Stimulated activated CD8-positive, alpha-beta memory T cell treated with anti-CD3 and anti-CD28 coated beads, Interleukin-7, amount 100 ng/mL, for 24 hours (primary cell): ENCODE measurements at places on chromosomes 13 and 19.

- DNase-seq, result peak; percentile 40
These were observed 20.6 kb upstream of the USP29 start for GRCh38 chr19:57099199-57099661.

DNA sequence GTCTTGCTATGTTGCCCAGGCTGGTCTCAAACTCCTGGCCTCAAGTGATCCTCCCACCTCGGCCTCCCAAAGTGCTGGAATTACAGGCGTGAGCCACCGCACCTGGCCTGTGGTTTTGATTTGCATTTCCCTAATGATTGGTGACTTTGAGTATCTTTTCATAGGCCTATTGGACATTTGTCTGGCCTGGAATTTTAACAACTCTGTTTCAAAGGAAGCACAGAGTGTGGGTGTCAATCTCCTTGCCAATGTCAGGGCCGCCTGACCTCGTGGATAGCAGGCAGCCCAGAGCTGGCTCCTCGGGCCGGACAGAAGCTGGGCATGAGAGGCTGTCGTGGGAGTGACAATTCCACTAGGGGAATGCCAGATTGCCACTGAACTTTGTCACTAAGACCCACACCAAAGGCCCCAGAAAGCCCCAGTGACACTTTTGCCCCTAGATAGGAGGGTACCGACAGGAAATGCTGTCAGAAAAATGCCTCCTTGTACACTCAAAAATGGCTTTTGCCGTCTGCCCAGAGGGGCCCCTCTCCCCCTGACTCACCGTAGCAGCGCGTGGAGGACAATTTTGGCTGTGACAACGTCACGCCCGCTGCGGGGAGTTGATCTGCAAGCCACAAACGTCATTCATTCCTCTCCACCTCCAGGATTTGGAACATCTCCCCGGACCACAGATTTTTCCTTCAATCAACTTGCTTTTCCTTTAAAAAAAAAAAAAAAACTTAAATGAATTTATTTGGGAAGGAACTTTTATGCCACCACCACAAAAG, 11.7 kb upstream of the ADGRE5 start:
- DNase-seq, result peak; percentile 78

- no peak for DNase-seq
These were observed 25.0 kb downstream of the LRCH1 start for GRCh38 chr13:46577696-46578589.

DNA sequence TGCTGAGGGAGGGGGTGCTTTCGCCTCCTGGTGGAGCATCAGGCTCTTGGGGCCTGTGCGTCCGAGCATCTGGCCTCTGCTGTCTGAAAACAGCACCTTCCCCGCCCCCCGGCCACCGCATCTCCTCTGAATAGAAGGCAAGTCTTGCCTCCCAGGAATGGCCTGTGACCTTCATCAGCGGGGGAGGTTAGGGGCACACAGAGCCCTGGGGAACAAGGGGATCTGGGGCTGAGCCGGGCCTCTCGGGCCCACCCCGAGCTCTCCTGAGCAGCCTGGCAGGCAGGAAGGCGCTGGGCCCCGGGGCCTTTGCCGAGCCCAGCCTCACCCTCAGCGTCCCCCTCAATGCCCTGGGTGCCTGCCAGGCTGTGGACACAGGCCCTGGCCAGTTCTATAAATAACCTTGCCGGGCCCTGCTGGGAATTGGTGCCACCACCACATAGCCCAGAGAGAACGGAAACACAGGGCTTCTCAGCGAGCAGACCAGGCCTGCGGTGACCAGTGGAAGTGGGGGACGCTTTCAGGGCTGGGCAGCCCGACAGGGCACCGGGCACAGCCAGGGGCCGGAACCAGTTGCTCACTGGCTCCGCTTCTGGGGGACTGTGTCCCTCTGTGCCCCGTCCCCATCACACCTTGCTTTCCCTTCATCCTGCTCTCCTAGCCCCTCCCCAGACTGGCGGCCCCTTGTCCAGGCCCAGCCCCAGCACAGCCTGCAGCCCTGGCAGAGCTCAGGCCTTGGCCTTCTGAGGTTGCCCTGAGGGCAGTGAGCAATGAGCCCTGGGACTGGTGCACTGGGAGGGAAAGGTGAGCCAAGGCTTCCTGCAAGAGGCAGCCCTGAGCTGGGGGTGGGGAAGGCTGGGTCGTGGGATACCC, 9.5 kb downstream of the STK11 start:
- no peak for DNase-seq

- no peak for DNase-seq
These were observed 10.6 kb upstream of the ZNF358 start for GRCh38 chr19:7505288-7505681.

DNA sequence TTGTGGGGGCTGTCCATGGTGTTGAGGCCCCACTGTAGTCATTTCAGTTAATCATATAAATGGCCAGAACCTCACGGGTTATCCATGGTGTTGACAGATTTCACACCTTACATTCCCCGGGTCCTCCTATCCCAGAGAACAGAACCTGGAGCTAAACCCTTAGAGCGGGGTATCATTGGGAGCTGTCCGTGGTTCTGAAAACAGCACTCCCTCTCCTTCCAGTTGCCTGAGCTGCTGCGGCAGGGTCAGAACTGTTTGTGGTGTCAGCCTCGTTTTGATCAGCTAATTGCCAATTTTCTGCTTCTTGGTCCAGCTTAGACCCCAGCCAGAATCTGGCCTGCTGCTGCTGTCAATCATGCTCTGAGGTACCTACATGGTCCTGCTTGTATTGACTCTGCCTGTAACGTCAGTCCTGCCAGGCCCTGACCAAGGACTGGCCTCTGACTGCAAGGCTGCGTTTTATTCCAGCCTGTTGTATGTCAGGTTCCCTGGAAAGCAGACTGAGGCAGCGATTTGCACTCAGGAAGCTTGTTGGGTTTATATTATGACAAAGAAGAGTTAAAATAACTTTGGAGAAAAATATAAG, 55.8 kb upstream of the KCTD15 start:
- no peak for DNase-seq

DNA sequence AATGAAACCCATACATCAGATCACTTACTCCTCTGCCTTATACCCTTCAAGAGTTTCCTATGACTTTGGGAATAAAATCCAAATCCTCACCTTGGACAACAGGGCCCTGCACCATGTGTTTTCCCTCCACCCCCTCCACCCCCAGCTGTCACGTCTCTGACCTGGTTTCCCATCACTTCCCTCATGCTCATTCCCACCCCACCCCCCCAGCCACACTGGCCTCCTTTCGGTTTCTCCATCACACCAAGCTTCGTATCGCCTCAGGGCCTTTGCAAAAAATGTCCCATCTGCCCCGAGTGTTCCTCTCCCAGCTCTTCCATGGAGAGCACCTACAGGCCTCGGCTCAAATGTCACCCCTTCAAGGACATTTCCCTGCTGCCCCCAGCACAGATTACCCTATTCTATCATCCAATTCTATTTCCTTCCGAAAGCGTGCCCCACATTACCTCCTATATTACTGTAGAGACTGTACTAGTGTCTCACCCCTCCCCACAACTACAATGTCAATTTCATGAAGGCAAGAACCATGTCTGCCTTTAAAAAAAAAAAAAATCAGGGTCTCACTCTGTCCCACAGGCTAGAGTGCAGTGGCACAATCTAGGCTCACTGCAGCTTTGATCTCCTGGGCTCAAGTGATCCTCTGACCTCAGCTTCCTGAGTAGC, 16.8 kb upstream of the FFAR2 start:
- DNase-seq, result no peak

GRCh38 chr19:46015687-46016425, 7.0 kb downstream of the PGLYRP1 start:
- no peak for DNase-seq

DNA sequence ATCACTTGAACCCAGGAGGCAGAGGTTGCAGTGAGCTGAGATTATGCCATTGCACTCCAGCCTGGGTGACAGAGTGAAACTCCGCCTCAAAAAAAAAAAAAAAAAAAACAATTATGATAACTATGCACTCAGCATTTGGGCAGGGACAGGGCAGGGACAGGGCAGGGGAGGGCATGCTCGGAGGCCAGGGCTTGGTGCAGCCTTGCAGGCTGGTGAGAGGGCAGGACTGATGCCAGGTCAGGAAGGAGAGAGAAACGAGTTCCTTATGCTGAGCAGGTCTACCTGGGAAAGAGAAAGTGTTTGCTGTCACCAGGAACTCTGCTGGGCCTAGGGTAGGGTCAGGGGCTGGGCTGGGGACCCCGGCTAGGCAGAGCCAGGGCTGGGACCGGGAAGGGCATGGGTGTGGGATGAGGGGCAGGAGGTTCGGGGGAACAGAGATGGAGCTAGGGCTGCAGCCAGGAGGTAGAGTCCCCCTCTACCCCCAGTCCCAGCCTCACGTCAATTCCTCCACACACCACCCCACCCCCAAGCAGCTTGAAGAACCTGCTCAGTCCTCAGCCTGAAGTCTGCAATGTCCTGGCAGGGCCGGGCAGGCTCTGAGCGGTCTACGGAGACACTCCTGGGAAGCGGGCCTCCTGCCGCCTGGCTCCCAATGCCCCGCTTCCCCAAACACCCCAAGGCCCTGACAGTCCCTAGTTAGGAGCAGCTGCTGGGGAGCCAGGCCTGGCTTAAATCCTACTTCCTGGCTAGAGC, 2.8 kb downstream of the FXYD3 start:
- no peak for DNase-seq

DNA sequence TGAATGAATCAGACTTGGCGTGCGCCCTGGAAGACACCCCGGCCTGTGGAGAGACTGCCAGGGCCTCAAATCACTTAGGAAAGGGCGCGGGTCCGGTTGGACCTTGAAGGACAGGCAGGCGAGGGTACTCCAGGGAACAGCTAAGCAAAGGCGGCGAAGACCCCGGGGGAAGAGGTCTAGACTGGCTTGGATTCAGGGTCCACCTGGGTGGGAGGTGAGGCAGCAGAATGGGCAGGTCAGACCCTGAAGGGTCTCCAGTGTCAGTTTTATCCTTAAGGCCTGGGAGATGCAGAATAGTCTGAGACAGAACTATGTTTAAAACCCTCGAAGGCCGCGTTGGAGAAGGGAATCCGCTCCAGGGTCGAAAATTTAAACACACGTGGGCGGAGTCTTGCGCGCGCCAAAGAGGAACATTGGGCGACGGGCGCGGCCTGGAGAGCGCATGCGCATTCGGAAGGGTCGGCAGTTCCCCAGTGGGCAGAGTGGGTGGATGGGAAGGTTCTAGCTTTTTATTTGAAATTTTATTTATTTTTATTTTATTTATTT, 567 bp upstream of the SMG9 start:
- DNase-seq, result peak; percentile 61
